ENCODE measurements at places on chromosomes 1 and 21.

GRCh38 chr1:213986020-213986924 lies 1.5 kb upstream of the PROX1 start:
- DNase-seq = no peak

DNA sequence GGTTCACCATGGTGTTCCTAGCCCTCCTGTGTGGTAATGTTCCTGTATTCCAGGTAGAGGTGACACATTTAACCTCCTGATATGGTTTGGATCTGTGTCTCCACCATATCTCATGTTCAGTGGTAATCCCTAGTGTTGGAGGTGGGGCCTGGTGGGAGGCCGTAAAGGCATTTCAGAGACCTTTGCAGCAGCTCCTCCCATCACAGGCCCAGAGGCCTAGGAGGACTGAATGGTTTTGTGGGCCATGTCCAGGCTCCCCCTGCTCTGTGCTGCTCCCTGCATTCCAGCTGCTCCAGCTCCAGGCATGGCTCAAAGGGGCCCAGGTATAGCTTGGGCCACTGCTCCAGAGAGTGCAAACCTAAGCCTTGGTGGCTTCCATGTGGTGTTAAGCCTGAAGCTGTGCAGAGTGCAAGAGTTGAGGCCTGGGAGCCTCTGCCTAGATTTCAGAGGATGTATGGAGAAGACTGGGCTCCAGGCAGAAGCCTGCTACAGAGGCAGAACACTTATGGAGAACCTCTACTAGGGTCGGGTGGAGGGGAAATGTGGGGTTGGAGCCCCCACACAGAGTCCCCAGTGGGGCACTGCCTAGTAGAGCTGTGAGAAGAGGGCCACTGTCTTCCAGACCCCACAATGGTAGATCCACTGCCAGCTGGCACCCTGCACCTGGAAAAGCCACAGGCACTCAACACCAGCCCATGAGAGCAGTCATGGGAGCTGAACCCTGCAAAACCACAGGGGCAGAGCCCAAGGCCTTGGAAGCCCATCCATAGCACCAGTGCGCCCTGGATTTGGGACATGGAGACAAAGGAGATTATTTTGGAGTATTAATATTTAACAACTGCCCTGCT lies 10.0 kb downstream of the SELENBP1 start:
- no peak for DNase-seq

DNA sequence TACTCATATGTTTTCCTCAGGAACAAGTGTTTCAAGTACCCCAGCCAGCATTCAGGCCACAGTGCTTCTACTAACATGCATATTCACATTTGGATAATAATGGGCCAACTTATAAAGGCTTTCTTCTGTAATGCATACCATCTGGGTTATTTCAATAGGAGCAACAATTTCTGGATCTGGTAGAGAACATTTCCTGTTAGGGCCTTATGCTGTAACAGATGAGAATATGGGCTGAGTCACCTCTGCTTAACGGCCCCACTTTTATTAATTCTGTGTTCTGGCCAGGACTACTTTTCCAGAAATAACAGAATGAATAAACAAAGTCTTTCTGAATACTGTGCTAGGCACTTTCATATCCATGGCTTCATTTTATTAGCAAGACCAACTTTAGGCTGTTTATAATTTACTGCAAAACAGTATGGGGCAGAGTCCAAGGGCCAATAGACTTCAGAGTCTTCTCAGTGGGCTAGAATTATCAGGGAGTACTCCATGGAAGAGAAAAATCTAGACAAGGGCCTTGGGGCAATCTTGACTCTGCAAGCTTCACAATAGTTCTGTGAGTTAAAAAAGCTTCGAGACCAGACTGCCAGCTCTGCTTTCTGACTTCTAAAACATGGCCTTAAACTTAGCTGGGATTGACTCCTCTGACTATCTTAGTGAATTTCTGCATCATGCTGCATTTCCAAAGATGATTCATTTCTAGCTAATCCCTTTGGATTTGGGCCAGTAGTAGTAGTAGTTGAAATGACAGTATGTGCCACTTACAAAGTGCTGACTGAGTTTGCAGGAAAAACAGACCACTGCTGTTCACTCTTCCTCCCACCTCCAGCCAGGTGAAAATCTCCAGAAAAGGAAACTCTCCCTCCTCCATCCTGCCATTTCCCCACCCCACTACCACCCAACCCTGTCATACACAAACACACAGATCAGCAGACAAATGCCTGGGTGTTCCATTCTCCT lies 8.2 kb upstream of the SSX2IP start:
- DNase-seq = peak; percentile 82

GRCh38 chr1:92461364-92462097 lies 25.2 kb downstream of the GFI1 start:
- DNase-seq = no peak

DNA sequence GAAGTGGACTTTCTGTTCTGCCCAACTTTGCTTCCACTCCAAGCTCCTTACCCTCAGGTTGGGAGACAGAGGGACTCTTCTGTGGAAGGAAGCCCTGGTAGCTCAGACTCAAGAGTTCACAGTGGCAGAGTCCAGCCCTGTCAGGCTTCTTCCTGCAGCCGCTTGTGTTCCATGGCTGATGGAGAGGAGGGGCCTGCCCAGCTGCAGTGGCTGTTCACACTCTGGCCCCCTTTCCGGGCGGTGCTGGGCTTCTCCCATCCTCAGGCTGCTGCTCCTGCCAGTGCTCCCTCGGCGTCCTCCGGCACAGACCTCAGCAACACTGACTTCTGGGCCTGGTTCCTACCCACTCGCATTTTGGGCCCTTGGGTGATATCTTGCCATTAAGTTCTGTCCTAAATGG lies 4.0 kb downstream of the KRTAP10-1 start:
- DNase-seq = no peak

- peak; percentile 87 for DNase-seq
Observed at GRCh38 chr1:24966724-24967346, 36.8 kb upstream of the RUNX3 start.

DNA sequence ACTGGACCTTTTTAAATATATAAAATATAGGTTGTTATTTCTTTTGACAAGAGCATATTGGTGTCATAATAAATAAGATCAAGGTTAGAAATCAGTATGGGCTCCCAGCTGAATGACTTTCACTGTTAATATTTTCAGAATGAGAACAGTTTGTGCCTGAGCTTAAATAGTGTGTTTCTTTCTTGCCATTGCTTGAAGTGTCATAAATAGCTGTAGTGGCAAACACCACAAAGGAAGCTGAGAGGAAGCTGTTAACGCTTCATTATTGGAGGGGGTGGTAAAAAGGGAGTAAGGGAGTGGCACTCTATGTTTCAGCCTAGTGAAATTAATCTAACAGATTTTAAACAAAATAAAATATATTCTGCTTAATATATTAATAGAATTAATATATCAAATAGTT lies 1089.8 kb upstream of the NCAM2 start:
- no peak for DNase-seq

GRCh38 chr1:86581231-86581630 lies 34.4 kb downstream of the CLCA4 start:
- no peak for DNase-seq

DNA sequence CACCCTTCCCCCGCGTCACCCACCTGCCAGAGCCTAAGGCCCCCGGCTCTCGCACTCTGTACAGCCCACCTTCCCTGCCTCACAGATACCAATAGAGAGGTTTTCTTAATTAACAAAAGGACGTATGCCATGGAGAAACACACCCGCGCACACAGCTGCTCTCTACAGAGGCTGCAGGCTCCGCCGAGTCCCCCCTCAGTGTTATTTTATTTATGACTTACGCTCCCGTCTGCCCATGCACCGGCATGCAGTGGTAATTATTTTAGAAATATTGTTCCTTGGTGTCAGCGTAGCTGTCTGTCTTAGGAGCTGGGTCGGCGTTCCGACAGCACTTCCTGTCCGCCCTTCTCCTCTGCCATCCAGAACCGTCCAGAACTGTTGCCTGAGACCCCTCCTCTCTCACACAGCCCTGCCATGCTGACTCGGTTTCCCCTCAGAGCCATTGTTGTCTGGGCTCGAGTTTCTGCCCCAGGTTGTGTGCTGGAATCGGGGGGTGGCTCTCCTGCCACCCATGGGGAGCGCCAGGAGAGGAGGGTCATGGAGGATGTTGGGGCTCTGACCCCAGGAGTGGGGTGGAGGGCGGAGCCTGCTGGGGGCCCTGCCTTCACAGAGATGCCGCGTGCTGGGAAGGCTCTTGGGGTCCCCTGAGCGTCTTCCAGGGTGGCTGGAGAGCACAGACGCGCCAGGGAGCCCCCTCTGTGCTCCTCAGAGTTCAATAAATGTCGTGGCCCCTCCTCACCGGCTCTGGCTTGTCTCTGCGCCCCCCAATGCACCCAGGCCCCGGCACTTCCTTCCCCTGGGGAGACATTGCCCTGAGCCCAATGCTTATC lies 39.6 kb upstream of the COL6A1 start:
- DNase-seq = no peak

- no peak for DNase-seq
Observed at GRCh38 chr1:93005252-93005598, 44.0 kb upstream of the DIPK1A start.

- DNase-seq = no peak
Observed at GRCh38 chr1:168735974-168736373, 7.0 kb upstream of the DPT start.

DNA sequence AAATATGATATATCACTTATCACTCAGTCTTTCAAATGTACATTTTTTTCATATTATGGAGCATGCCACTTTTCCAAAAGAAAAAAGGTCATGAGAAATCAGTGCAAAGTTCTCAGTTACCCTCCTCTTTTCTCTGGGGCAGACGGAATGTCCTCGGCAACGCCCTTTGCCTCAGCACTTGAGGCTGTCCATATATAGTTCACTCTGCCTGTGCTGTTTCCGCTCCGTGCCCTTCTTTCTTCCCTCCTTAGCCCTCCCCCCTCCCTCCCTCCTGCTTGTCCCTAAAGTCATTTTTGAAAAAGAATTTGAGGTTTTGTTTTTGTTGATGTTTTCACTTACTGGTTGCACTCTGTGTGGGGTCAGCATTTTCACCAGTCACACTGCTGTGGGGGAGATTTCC lies 5.4 kb downstream of the BARHL2 start:
- DNase-seq = no peak

- peak; percentile 23 for DNase-seq
Observed at GRCh38 chr21:15943009-15943666, 213.4 kb downstream of the USP25 start.

GRCh38 chr1:197399755-197400521 lies 131.9 kb downstream of the CRB1 start:
- peak; percentile 77 for DNase-seq

- DNase-seq = no peak
Observed at GRCh38 chr1:47298025-47298699, 15.8 kb downstream of the STIL start.
